ENCODE measurements at places on chromosomes 12 and 14.

DNA sequence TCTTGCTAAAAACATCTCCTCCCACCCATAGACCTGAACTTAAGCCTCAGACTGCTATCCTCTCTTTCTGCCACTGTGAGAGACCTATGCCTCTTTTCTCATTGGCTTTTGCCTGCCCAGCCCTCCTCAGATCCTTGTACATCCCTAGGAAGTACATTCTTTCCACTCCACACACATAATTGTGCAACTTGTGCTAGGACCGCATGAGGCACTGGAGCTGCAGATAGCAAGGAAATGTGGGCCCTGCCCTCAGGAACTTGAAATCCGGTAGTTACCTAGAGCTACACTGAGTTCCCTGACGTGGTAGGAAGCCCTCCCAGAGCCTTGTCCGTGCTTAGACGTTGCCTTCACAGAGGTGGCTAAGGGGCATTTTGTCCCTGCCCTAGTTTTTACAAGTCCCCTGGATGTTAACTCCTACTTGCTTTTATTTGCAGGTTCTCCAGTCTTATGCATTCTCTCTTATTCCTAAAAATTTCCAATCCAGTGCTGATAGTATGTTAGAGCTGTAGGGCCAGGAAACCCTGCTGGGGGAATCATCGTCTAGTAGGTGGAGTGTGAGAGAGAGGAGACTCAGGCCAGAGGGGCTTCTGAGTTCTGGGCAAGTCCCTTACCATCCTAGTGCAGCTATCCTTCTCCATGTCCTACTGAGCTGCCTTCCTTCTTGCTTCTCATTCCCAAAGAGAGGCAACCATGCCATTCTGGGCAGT lies 41.3 kb downstream of the NTF3 start:
- no peak for DNase-seq

GRCh38 chr12:109110988-109111495 lies 5.3 kb upstream of the ACACB start:
- DNase-seq, result peak; percentile 91

DNA sequence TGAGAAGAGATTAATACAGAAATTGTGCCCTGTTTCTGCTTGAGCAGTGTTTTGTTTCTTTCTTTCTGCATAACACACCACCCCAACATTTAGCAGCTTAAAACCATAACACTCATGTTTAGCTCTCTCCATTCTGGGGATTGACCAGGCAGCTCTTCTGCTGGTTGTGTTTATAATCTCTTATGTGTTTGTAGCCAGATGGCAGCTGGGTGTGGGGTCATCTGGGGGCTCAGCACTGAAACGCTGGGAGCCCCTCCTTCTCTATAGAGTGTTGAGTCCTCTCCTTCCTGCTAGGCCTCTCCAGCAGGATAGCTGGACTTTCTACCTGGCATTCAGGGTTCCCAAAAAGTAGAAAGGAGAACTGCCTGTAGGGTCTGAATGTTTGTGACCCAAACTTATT lies 270.6 kb downstream of the TTC8 start:
- no peak for DNase-seq

DNA sequence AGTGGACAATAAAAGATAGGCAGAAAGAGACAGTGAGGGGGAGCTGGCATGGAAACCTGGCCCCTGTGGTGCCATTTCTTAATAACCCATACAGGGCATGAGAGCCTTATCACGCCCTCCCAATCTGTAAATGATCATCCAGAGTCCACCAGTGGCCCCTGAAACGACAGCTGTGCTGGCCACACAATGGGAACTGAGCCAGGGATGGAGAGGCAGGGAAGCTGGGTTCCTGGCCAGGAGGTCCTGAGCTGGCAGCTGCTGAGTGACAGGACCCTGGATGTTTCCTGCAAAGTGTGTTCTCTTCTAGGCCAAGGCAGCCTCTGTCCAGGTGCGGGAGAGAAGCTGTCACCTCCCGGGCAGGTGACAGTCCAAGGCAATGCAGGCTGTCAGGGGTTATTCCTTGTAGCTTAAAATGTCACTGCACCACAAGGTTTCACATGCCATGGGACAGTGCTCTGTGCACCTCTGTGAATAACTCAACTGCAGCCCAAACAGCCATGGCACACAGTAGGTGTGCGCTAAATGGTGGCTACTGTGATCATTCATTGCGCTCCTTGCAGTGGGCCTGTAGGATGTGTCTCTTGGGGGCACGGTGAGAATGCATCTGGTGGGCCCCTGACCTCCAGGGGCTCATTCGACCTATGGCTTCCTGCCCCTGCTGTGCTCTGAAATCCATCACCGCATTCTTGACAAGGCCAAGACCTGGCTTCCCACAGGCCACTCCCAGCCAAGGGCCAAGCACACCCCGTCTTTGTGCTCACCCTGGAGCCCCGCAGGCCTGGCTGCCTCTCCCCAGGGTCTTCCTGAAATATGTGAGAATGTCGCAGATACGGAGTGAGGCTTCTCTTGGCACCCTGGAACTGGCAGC lies 46.3 kb upstream of the BCL11B start:
- DNase-seq, result no peak

DNA sequence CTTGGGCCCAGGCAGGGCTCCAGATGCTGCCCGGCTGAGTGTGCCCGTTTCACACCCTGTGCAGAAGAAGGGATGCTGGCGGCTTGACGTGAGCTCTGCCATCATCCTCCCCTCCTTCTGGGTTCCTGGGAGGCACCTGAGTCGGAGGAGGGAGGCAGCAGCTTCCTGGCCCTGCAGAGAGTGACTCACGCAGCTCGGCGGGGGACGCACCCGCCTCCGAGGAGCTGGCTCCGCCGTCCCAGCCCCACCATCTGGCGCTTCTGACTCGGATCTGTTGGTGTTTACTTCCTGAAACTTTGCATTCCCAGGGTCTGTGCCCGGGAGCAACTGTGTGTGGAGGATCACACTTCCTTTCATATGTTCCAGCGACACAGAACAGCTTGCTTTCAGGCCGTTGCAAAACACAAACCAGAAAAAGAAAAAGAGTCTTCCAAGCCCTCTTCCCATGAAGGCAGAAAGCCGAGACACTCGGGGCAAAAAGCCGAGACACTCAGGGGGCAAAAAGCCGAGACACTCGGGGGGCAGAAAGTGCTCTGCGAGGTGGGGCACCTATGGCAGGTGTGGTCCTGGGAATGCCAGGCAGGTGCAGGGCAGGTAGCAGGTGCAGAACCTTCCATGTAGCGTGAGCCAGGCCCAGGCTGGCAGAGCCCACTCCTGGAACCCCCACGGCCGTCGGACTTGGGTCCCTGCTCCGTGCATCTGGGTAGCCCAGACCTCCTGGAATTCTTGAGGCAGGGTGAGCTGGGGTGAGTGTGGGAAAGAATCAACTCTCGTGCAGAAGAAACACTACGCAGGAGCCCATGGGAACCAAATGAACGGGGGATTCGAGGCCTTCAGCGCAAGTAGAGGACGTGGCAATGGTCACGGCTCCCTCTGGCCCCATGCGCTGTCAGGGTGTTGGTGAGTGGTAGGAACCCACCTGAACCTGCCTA lies 27.6 kb upstream of the GALNT9 start:
- peak; percentile 39 for DNase-seq

GRCh38 chr12:99370421-99371138 lies 277.0 kb upstream of the GARIN6 start:
- DNase-seq, result no peak

DNA sequence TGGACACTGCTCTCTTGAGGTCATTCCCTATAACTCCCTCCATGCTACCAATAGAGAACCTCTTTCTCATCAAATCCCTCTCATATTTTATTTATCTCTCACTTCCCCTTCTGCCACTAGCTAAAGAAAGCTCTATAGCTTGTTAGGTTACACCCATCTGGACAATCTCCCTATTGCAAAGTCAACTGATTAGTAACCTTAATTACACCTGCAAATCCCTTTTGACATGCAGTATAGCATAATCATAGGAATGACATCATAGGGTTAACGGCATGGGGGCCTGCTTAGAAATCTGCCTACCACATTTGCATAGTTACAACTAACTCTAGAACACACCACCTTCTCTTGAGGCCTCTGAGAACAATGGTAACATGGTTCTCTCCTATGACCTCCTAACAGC lies 181.2 kb downstream of the EMP1 start:
- no peak for DNase-seq

GRCh38 chr14:99147366-99147740 lies 124.6 kb downstream of the BCL11B start:
- no peak for DNase-seq

DNA sequence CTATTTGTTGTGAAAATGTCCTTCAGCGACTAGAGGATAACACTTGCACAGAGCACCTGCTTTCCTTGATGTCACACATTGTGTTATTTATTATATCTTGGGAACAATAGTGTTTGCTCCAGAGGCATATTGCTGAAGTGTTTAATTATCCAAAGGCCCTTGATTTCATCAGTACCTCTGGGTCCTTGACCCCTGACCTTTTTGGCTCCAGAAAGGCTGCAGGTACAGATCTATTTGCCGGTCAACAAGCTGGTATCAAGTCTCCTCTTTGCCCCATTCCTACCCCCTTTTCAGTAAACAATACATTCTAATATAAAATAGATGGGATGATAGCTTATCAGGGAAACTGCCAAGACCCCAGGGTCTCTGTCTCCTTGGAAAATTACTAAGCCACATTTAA lies 206.8 kb downstream of the DACT1 start:
- no peak for DNase-seq

- DNase-seq, result no peak
These were observed 30.7 kb upstream of the EPS8 start for GRCh38 chr12:15819644-15820437.

DNA sequence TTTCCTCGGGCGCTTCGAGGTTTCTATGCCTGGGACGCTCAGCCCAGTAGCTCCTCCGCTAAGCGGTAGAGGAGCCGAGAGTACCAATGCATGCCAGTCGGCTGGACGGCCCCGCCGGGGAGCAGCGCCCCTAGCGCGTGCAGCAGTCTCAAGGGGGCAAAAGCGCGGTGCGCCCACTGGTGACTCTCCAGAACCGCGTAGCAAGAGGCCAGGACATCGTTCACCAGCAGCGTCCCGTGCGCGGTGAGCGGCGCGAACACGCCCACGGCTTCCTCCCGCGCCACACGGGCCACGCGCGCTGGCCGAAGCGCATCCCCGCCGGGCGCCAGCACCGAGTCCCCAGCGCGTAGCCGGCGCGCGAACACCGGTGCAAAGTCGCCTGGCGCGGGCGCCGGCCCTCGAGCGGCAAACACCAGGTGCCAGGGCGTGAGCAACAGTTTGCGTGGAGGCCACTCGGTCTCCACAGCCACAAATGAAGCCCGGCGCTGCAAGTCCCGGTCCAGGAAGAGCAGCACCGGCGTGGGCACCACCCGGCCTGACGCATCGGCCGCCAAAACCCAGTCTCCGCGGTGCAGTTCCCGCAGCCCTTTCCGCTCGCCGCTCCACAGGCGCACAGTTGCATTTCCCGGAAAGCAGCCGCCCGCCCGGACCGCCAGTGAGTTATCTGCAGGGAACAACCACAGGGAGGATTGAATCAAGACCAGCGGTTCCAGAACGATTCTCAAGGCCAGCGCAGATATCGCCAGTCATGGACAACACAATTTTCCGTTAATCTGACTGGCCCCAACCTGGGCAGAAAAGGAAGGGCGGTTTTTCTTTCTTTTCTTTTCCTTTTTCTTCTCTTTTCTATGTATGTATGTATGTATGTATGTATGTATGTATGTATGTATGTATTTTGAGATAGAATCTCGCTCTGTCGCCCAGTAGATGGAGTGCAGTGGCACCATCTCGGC lies 4.5 kb downstream of the DHH start:
- no peak for DNase-seq

GRCh38 chr14:104357689-104358527 lies 219.5 kb downstream of the KIF26A start:
- no peak for DNase-seq

DNA sequence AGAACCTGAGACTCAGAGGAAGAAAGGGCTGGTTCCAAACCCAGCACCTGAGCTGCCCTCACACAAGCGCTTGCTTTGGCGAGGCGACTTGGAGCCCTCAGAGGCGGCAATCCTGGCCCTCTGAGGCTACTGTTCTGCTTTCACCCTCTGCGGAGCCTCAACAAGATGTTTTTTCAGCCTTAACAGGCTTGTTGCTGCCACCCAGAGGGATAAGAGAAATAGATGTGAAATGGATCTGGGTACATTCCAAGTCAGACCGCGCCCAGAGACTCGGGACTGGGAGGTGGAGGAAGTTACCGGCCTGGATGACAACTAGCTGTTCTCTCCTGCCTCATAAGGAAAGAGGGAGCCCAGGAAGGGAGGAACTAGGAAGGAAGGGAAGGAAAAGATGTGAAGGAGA lies 89.6 kb downstream of the TTC7B start:
- peak; percentile 38 for DNase-seq

DNA sequence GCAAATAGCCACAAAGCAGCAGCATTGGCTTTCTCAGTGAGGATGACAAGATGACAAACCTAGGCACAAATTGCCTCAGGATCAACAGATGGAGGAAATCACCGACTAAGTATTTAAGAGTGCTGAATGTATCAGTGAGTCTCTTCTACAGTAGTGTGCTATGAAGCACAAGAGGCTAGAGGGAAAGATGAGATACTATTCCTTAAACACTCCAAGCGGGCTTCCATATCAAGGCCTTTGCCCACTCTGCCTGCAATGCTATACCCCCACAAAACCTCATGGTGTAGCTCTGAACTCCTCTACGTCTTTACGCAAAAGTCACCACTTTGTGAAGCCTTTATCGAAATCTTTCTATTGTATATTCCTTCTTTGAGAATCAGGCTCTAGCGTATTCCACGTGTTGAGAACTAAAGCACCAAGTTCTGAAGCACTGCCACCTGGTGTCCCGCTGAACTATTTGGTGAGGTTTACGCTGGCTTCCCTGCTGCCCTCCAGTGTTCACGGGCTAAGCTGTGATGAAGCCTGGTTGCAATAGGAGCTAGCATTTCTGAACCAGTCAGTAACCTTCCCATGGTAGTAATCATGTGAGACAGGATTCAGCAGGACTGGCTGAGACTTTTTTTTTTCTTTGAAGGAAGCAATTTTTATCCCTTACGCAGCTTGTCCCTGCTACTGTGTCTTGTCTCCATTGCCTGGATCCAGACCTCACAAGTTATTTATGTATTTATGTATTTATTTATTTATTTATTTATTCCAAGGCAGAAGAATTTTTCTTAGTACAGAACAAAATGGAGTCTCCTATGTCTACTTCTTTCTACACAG lies 426.5 kb upstream of the OR4E1 start:
- DNase-seq, result peak; percentile 48

- peak; percentile 50 for DNase-seq
These were observed 110.1 kb upstream of the TMEM132D start for GRCh38 chr12:130013771-130014484.

DNA sequence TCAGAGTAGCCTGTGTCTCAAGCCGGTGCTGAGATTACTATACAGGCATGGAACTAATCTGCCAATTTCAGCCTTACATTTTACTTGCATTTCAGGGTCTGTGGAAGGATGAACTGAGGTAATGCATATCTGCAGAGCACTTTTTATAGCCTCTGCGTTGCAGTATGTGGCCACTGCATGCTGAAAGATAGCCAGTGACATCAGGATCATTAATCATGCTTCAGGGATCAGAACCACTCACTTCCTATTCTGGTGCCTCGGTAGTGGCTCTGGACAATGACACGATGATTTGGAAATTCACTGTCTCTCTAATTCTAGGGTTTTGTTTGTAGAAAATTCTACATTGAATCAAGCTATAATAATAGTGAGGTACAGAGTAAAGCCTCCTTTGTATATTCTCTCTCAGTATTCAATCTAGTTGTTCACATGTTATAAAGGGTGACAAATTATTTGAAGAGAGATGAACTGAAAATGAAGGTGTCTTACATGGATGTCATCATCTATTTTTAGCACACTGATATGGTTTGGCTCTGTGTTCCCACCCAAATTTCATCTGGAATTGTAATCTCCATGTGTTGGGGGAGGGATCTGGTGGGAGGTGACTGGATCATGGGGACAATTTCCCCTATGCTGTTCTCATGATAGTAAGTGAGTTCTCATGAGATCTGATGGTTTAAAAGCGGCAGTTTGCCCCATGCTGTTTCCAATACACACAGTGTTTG lies 554.3 kb upstream of the MIS18BP1 start:
- DNase-seq, result no peak

GRCh38 chr14:100715803-100716202 lies 10.9 kb upstream of the DLK1 start:
- DNase-seq, result no peak
